ENCODE measurements at places on chromosomes 11 and 22.

GRCh38 chr11:79367844-79368243, 73.0 kb downstream of the TENM4 start:
- DNase-seq = no peak

- DNase-seq = no peak
Measured at GRCh38 chr22:23837911-23838680, 710 bp downstream of the DERL3 start.

- DNase-seq = peak; percentile 81
Measured at GRCh38 chr11:64246871-64247728, at the start of gene PPP1R14B. Gene PPP1R14B (minus strand): TSS chr11:64246943. CDS start chr11:64246673, 270 bp downstream.

- no peak for DNase-seq
Measured at GRCh38 chr11:71252269-71252769, at the start of gene SHANK2. Gene SHANK2 (minus strand): TSS chr11:71252577. CDS start chr11:71147326, 105,251 bp downstream.

- no peak for DNase-seq
Measured at GRCh38 chr11:46760429-46761128, 41.6 kb downstream of the F2 start.

DNA sequence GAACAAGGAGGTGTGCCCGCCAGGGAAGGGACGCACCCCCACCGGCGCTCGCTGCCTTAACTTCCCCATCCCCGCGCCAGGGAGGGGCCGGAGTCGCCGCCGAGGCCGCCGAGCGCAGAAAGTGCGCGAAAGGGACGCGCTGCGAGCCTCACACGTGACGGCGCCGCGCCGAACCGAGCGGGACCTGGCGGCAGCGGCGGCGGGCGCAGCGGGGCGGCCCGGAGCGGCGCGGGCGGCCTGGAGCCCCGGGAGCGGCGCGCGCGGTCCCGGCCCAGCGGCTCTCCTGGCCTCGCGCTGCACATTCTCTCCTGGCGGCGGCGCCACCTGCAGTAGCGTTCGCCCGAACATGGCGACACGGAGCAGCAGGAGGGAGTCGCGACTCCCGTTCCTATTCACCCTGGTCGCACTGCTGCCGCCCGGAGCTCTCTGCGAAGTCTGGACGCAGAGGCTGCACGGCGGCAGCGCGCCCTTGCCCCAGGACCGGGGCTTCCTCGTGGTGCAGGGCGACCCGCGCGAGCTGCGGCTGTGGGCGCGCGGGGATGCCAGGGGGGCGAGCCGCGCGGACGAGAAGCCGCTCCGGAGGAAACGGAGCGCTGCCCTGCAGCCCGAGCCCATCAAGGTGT, at the start of gene SORL1:
Gene SORL1, plus strand, starts transcription at position 329 of the 623 bp plus-strand sequence. Its CDS starts 18 bp downstream, at position 347.
- DNase-seq = peak; percentile 49

- no peak for DNase-seq
Measured at GRCh38 chr22:22902247-22903001, 14.8 kb downstream of the IGLL5 start.

GRCh38 chr22:46764140-46764680, 1.8 kb downstream of the TBC1D22A start:
- no peak for DNase-seq

- no peak for DNase-seq
Measured at GRCh38 chr22:23202812-23203451, 22.6 kb downstream of the BCR start.

- DNase-seq = no peak
Measured at GRCh38 chr11:127640561-127641451, 640.2 kb upstream of the KIRREL3 start.

- no peak for DNase-seq
Measured at GRCh38 chr11:288478-289397, at the start of gene PGGHG. Gene PGGHG (plus strand): TSS chr11:289126. CDS start chr11:289817, 691 bp downstream.

GRCh38 chr22:50019316-50019715, 6.8 kb upstream of the IL17REL start:
- DNase-seq = no peak

- no peak for DNase-seq
Measured at GRCh38 chr22:44444341-44445306, 53.4 kb downstream of the RTL6 start.

- no peak for DNase-seq
Measured at GRCh38 chr22:27311698-27312550, 489.6 kb downstream of the MN1 start.

DNA sequence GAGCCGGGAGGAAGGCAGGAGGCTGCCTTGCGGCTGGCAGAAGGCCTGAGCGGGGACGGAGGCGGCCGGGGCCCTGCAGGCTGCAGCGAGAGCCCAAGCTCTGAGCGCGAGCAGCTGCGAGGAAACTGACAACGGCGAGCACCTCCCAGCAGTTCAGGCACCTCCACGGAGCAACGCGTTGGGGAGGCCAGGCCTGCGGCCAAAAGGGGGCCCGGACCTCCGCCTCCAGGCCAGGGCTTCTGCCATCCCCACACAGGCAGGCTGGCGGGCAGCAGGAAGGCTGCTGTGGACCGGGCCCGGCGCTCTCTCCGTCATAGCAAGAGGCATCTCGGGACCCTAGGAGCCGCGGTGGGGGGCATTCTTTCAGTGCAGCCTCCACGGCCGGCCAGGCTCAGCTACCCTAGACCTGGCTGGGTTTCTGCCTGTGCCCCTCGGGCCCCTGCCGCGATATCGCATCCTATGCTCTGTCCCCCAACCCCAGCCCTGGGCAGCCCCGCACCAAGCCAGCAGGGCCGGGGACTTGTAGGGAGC, 22.9 kb upstream of the SLC22A12 start:
- DNase-seq = no peak

DNA sequence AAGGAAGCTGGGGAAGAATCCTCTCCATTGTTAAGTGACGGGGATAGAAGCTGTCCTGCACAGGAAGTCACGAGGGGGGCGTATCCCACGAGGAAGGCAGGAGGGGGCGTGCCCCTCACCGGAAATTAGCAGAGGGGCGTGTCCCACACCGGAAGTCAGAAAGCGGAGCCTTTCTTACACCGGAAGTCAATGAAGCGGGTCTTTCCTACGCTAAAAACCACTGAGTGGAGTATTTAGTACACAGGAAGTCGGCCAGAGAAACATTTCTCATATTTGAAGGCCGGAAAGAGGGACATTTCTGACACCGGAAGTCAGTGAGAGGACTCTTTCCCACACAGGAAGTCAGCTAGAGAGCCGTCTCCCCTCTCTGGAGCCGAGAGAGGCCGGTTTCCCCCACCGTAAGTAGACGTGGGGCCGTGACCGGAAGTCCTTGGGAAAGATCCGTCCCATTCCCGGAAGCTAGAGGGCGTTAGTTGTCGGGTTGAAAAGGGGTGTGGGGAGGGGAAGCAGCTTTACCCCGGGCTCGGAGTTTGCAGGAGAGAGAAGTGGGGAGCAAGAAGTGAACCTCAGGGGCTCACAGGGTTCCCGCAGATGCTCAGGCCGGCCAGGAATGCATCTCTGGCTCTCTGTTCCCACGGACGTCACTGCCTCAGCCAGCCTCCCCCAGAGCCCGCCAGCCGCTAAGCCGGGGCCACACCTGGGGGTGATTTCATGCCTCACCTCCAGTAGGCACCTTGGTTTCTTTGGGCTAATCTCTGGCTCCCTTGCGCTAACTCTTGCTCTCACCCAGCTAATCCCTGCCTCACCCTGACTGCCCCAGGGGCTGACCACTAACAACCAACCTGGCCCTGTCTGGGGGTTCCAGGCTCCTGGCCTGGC, 15.4 kb downstream of the MIAT start:
- peak; percentile 87 for DNase-seq

DNA sequence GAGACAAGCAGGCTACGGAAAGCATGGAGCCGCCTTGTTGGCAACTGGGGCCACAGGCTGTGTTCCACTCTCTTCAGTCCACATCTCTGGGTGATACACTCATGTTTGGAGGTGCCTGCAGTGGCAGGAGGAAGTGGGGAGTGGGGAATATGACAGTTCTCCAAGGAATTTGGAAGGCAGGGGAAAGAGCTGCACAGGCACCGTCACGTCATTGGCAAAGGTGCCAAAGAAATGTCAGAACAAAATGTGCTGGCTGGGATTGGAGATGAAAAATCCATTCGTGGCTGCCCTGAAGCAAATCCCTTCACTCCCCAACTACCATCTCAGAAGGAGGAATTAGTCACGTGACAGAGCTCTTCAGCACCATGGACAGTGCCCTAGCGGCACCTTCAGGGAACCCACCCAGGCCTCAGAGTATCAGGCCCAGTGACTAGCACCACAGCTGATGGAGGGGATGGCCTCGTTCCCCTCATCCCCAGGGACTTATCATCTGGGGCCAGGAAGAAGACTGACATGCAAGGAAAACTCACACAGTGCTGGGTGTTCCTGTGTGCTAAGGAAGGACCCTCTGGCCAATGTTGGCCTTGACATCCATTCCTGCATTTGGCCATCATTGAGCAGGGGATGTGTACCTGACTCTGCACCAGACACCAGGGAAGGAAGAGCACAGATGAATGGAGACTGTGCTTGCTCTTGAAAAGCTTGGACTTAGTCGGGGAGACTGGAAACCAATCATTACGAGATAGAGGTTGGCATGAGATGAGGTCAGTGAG, 48.5 kb upstream of the PRDM11 start:
- DNase-seq = no peak

GRCh38 chr22:43036282-43036829, 21.4 kb upstream of the PACSIN2 start:
- no peak for DNase-seq

GRCh38 chr11:18324381-18324780, 2.0 kb downstream of the GTF2H1 start:
- no peak for DNase-seq

DNA sequence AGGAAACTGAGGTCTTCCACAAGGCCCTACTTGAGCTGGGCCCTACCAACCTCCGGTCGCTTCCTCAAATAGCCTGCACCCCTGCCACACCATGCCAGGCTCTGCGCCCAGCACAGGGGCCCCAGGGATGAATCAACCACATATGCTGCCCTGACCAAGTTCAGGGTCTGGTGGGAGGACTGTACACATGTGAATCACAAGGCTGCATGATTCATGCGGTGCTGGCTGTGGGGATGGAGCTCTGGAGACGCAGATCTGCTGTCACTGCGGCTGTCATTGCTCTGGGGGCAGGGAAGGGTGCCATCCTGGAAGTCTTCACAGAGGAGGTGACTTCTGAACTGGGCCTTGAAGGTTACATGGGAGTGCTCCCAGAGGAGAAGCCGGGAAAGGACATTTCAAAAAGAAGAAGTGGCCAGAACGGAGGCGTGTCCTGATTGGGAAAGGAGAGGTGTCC, 21.5 kb downstream of the CYTH4 start:
- peak; percentile 58 for DNase-seq

GRCh38 chr11:69618237-69618636, 22.7 kb upstream of the CCND1 start:
- no peak for DNase-seq

GRCh38 chr11:120326228-120326627, 1.1 kb downstream of the TLCD5 start:
- DNase-seq = no peak

DNA sequence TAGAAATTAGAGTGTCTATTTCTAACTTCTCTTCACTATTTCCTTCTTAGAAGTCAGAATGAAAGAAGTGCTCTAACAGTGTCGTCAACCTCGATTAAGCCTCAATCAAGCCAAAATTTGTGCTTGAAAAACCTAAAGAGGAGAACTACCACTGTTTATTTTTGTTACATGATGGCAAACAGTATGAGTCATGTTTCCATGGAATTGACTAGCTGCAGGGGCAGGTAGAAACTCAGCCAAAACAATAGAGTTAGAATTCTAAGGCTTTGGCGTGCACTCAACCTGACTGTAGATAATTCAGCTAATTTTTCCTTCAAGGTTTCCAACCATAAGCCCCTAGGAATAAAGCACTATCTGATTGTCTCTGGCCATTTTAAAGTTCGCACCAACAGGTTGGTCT, 415.9 kb downstream of the ETS1 start:
- no peak for DNase-seq

GRCh38 chr11:18749681-18750319, 23.8 kb upstream of the IGSF22 start:
- DNase-seq = no peak

DNA sequence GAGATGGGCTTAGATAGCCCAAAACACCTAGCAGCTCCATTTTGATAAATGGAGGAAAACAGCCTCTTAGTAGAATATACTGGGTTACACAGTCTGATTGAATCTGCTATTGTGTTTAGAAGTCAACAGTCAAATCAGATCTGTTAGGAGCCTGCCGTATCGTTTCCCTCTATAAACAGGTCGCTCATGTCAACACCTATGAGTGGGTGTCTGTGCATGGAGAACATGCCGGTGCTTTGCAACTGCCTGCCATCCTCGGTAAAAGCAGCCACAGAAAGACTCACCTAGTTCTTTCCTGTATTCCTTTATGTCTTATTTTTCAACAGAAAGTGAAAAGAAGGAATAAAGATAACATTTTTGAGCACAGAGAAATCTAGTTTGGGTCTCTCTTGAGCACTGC, 99.4 kb downstream of the ETS1 start:
- DNase-seq = no peak

- DNase-seq = no peak
Measured at GRCh38 chr22:45845076-45845487, 131.9 kb downstream of the WNT7B start.

DNA sequence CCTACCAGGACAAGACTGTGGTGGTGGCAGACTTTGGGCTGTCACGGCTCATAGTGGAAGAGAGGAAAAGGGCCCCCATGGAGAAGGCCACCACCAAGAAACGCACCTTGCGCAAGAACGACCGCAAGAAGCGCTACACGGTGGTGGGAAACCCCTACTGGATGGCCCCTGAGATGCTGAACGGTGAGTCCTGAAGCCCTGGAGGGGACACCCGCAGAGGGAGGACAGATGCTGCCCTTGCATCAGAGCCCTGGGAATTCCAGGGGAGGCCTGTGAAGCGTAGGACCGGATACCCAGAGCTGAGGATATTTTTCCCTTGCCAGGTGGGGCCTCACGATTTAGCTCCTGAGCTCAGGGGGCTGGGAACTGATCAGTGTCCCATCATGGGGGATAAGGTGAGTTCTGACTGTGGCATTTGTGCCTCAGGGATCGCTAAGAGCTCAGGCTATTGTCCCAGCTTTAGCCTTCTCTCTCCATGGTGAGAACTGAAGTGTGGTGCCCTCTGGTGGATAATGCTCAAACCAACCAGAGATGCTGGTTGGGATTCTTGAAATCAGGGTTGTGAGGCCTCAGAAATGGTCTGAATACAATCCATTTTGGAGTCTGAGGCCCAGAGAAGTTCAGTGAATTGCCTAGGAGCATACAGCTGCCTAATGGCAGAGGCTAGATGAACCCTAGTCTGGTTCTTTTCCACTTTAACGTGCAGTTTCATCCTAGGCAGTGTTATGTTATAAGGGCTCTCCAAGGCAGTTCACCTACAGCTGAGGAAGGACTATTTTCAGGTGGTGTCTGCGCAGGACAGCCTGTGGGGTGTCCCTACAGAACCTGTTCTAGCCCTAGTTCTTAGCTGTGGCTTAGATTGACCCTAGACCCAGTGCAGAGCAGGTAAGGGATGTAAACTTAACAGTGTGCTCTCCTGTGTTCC, 19.5 kb downstream of the PIK3IP1 start:
- DNase-seq = peak; percentile 27

DNA sequence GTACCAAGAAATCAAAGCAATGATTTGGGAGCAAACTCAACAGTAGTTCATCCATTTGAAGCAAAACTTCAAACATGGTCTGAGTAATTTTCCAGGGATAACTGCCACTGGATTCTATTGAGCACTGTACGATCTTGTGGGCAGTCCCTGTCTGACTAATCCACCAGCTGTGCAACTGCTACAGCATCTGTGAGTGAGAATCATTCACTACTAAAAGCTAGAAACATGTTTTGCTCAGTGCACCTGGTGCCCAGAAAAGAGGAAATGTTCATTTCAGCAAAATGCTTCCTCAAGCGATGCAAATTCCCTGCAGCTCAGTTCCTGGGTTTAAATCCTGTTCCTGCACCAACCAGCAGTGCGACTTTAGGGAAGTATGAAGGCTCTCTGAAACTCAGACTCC, 1077.9 kb downstream of the DLG2 start:
- no peak for DNase-seq

All from activated gamma-delta T cell treated with anti-CD3 and anti-CD28 coated beads, Interleukin-2, amount 50 U/mL, for 16 hours (primary cell).